ENCODE measurements at places on chromosomes 7 and 10.

GRCh38 chr10:79424221-79425073, 21.0 kb downstream of the ZCCHC24 start:
- DNase-seq = no peak

DNA sequence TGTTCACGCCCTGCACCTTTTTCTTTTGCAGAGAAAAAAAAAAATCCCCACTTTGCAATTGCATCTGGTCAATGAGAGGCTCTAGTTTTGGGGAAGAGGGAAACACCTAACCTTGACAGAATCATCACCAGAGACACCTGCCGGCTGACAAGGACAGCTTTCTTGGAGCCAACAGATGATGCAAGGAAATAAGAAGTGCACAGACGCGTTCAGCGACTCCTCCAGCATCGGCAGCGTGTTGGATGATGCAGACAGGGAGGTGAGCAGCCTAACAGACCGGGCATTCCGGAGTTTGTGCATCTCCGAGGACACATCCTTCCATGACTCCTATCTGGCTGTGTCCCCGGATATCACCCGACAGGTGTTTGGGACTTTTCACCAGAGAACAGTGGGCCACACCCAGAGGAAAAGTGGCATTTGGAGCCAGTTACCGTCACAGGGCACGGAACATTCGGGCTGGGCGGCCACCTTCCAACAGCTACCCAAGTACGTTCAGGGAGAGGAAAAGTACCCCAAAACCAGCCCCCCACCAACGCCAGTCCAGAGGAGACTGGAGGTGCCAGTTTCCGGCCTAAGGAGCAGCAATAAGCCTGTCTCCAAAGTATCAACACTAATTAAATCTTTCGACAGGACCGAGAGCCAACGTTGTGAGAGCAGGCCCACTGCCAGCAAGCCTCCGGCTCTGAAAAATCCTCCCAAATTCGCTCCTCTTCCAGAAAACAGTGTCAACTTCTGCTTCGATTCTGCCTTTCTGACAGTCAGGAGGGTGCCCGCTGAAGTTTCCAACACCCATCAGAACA, 23.6 kb downstream of the C10orf71 start:
- no peak for DNase-seq

GRCh38 chr7:106965108-106965507, 79.4 kb upstream of the PRKAR2B start:
- no peak for DNase-seq

DNA sequence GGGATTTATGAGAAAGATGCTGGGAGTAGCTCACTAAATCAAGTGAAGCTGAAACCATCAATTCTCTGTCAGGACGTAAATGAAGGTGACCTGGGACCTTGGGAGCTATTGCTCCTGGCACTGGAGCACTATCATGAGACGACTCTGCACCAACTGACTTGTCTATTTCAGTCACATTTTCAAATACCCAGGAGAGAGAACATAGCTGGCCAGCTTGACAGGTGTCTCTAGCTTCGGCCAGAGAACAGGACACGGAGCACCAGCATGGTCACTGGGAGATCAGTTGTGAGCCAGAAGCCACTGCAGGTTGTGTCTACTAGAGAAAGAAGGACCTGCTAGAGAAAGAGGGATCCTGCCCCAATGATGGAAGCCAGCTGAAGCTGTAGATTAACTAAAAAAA, 17.4 kb upstream of the ATOH7 start:
- DNase-seq = no peak

GRCh38 chr7:140042386-140042670, 20.4 kb downstream of the PARP12 start:
- DNase-seq = no peak

DNA sequence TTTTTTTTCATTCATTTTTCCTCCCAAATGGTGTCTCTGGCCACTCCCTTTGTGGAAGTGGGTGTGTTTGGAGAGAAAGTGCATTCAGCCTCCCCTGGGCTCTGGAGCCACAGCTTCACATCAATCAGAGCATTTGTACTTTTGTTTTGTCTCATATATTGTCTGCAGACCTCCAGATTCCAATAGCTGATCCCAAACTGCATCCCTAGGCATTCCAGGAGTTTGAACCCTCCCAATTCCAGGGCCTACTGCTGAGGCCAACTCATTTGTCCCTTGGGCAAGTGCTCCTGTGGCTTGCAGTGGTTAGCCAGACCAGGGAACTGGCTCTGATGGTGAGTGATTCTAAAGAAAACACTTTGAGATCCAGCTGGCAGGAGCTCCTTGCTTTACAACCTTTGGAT, 163.3 kb downstream of the IPMK start:
- DNase-seq = no peak

- DNase-seq = no peak
These were observed 163.7 kb downstream of the LYZL1 start for GRCh38 chr10:29452546-29452945.

- DNase-seq = no peak
These were observed 557.8 kb downstream of the AUTS2 start for GRCh38 chr7:70156057-70156456.

- no peak for DNase-seq
These were observed 80.0 kb downstream of the ATXN7L1 start for GRCh38 chr7:105796365-105796764.

DNA sequence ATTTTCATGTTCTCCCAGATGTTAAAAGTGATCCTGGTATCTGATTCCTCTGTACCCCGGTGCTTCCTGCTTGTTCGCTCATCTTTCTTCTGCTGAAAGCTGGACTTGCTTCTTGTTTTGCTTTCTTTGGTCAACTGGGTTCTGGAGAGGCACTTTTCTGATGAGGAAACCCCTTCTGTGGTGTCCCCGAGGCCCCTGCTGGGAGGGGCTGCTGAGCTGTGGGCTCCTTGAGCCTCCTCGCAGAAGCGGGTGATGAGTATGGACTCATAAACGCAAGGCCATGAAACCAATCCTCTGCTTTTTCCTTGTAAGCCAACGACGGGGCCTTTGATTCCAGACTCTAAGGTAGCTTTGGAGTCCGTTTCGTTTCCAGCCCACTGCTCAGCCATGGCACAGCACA, 7.8 kb downstream of the WIPI2 start:
- DNase-seq = no peak

DNA sequence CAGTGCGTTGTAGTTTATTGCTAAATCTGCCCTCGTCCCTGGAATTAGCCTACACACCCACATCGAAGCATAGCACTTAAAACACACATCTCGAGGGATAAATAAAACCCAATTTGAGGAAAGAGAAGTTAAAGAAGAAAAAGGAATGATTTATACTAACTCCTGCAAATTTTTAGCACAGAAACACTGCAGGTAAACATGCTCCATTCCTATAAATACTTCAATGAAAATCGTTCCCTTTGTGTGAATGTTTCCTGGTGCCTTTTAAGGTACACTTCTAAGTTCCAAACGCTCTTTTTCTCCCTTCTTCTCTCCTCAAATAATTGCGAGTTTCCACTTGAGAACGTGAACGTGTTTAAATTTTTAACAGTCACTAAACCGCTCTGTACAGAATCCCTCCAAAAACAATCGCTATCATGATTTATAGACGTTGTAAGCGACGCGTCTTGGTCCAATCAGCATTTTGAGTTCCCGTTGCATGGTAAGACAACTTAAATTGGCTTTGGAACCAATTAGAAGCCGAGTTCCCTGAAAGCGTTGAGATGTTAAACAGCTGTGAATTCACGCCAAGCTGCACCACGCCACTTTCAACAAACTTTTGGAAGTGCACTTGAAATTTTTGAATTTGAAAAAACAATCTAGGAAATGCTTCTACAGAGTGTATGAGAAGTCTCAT, 12.5 kb upstream of the EBLN1 start:
- DNase-seq = peak; percentile 66

DNA sequence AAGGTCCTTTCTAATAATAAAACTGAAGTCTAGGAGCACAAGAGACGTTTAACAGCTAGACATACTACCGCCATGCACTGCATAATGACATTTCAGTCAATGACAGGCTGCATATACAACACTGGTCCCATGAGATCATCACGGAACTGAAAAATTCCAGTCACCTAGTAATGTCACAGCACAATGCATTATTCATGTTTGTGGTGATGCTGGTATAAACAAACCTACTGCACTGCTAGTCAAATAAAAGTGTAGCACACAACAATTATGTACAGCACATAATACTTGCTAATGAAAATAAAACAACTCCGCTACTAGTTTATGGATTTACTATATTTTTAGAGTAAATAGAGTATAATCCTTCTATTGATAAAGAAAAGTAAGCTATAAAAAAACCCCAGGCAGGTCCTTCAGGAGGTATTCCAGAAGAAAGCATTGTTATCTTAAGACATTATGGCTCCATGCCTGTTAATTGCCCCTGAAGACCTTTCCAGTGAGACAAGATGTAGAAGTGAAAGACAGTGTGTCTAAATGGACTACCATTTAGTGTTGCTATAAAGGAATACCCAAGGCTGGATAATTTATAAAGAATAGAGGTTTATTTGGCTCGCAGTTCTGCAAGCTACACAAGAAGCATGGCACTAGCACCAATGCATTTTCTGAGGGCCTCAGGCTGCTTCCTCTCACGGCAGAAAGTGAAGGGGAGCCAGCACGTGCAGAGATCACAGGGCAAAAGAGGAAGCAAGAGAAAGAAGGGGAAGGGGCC, 47.1 kb downstream of the HIBADH start:
- no peak for DNase-seq

DNA sequence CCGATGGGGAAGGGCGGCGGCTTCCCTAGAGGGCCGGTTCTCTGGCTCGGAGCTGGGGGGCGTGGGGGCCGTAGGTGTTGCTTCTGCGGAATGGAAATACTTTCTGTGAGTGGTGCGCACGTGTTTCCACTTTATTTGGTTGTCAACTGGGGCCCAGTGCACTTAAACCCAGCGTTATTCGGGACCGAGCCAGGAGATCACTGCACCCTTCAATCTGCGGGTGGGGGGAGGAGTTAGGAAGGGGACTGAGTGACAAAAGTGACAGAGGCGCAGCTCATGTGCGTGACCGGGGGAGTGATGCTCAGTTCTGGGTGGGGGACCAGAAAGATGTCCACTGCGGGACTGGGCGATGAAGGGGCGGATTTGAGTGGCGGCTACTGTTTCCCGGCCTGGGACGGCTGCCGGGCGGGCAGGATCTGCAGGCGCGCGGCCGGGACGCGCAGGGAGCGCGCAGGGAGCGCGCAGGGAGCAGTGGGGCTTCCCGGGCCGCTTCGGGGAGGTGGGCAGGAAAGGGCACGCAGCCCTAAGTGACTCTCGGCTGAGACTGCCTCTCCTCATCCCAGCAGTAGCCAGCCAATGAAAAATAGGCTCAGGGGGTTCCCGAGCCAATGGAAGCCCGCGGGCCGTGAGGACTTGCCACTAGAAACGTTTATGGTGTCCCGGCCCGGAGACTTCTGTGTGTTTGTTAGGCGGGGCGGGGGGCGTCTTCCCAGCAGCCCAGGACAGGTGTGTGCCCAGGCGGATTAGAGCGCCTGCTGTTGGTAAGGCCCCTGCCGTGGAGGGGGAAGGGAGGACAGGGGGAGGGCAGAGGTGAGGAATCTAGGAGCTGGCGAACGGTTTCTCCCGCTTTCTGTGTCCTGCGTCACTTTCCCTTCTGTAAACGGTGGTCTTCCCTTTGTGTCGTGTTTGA, 54.3 kb upstream of the KDM7A start:
- DNase-seq = no peak

- no peak for DNase-seq
These were observed 90.7 kb downstream of the PARP12 start for GRCh38 chr7:139972029-139972428.

DNA sequence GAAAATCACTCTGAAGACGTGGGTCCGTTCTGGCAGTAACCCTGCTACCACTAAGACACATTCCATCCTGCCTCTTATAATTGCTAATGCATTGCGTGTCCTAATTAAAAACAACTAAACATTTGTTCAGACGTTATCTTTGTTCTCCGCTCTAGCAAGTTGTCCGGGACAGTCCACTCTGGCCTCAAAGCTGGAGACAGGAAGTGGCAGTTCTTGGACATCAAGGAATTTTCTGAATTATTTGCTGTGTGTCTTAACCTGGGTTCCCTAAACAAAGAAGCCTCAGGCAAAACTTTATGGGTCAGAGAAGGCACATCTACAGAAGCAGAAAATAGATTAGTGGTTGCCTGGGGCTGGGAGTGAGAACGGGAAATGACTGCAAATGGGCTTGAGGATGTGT, 199.1 kb downstream of the CALN1 start:
- DNase-seq = no peak

- DNase-seq = no peak
These were observed 89.3 kb downstream of the WIPF3 start for GRCh38 chr7:29895559-29895958.

GRCh38 chr10:103835096-103836050, 20.0 kb downstream of the SH3PXD2A start:
- DNase-seq = no peak

DNA sequence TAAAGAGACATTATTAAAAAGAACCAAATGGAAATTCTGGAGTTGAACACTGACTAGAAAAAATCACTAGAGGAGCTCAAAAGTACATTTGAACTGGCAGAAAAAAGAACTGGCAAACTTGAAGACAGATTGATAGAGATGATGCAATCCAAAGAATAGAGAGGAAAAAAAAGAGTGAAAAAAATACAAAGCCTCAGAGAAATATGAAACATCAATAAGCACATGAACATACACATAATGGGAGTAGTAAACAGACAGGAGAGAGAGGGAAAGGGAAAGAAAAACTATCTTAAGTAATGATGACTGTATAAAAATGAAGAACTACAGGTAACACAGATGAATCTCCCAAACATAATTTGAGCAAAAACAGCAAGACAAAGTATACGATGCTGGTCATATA, 61.1 kb downstream of the CNOT4 start:
- DNase-seq = no peak

DNA sequence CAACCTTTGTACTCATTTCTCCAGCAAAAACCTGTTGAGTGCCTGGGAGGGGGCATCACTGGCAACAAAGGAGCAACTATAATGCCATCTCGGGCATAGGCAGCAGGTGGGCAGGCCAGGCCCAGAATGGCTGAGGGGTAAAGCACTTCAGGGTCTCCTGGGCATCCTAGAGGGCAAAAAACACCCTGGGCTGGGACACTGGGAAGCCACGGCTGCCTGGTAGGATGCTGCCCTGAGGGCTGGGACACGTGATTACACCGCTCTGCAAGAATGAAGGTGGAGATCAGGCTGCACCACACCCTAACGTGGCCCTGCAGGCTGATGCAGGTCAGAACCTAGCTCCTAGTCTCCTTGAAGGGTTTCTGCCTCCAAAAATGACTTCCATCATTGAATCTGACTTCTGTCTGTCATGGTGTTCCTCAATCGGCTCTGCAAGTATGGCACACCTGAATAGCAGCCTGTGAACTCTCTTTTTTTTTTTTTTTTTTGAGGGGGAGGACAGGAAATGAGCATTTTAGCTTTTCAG, 4.5 kb upstream of the TRAPPC14 start:
- DNase-seq = no peak

- no peak for DNase-seq
These were observed 36.5 kb downstream of the JMJD1C start for GRCh38 chr10:63429281-63429680.

DNA sequence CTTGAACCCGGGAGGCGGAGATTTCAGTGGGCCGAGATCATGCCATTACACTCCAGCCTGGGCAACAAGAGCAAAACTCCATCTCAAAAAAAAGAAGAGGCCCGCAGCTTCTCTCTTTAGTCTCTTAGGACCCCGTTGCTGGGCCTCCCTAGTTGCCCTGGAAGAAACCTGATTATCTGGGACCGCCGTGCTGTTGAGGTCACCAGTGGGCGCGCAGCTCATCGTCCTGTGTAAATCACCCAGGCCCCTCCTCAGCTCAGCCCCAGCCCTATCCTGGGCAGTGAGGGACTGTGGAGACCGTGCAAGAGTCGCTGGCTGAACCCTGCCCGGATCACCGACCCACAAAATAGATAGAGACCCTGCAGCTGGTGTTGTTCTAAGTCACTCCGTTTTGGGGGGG, 85.0 kb downstream of the UNCX start:
- DNase-seq = no peak

All from HT1080 (cell line).